ENCODE measurements at places on chromosomes 3 and 15. TPM values are rescaled to one million over a fixed set of nuclear protein-coding genes. Genes with fewer than 3 reads are reported as not detected.
A peak's percentile ranks its signal among the peaks of the same experiment; 100 is the strongest.

GRCh38 chr15:69398491-69398891 is 15.7 kb upstream of the KIF23 start:
- peak; percentile 81 for DNase-seq

Gene TIGIT
- total RNA-seq = not detected

GRCh38 chr3:130601442-130601971 is 84.5 kb downstream of the COL6A6 start:
- no peak for DNase-seq

Gene FGF12
- total RNA-seq = not detected

Gene SLCO2A1
- 0.36 TPM for total RNA-seq

- DNase-seq = no peak
Measured at GRCh38 chr3:64147211-64147610, 78.1 kb downstream of the PRICKLE2 start.

Gene AP3B2
- total RNA-seq = 0.36 TPM

- DNase-seq = no peak
Measured at GRCh38 chr3:57164217-57164656, 916 bp downstream of the IL17RD start.

Gene COL6A5
- total RNA-seq = not detected

Gene ALPK3
- 0.59 TPM for total RNA-seq

GRCh38 chr15:37111427-37111717 is 11.0 kb upstream of the MEIS2 start:
- no peak for DNase-seq

Gene MINAR1
- total RNA-seq = 2.5 TPM

Gene LOXL1
- total RNA-seq = 264 TPM

- no peak for DNase-seq
Measured at GRCh38 chr15:90571063-90571541, 41.4 kb downstream of the CRTC3 start.

Gene MPI
- total RNA-seq = 33.9 TPM

Gene CPN2
- total RNA-seq = 0.29 TPM

- DNase-seq = no peak
Measured at GRCh38 chr3:116299646-116300081, 145.6 kb downstream of the LSAMP start.

GRCh38 chr15:35769656-35770055 is 223.7 kb upstream of the DPH6 start:
- no peak for DNase-seq

GRCh38 chr3:13851091-13851849 is 28.6 kb downstream of the WNT7A start:
- DNase-seq = peak; percentile 81

Gene OXTR
- 6.2 TPM for total RNA-seq

- no peak for DNase-seq
Measured at GRCh38 chr15:39499681-39500080, 81.2 kb upstream of the THBS1 start.

Gene ZPLD1
- under 0.01 TPM for total RNA-seq

Gene UBXN7
- 21.2 TPM for total RNA-seq

DNA sequence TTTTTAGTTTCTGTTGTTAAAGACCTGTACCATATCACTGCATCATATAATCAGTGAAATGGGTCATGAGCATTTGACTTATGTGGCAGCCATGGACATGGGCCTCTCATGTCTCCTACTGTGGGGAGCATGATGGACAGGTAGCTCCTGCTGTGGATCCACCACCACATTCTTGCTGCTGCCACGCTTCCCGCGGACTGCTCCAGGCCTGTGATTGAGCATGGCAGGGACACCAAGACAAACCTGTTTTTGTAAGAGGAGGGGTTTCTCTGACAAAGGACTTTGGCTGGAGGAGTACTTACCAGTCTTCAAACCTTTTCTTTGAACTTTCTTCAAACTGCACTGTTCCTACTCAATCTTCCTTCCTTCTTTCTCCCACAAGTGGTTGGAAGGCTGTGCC is 17.9 kb upstream of the P2RY14 start:
- DNase-seq = no peak

Gene DLEC1
- 0.29 TPM for total RNA-seq

- DNase-seq = peak; percentile 58
Measured at GRCh38 chr3:146161663-146162002, 649 bp upstream of the PLOD2 start.

DNA sequence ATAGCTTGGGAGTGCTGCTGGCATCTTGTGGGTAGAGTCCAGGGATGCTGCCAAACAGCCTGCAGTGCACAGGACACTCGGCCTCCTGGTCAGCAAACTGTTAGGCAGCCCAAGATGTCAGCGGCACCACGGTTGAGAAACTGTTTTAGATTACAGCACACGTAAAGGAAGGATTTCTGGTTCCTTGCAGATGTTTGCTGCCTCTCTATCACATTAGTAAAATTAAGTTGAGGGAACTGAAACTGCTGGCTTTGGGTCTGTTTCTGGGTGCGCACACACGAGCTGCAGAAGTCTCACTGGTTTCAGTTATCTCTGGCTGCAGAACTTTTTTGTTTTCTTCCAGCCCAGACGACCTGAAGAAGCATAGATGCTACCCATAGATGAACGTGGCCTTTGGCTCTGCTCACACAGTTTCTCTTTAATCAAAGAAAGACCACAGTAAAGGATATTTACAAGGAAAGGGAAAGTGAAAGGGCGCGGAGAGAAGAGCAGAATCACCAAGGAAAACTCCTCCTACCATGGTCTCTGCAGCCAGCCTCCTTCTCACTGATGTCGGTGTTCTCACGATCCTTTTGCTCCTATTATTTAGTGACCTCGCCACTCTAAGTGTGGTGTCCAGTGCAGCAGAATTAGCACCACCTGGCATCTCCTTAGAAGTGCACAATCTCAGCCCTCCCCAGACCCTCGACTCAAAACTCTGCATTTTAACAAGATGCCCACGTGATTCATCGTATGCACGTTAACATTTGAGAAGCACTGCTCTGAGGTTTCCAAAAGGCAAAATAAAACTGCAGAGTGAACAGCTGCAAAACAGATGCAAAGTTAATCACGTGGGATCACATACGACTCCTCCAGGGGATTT is 50.6 kb upstream of the AKAP13 start:
- peak; percentile 63 for DNase-seq

Gene CA12
- 114 TPM for total RNA-seq

Gene ENTPD3
- total RNA-seq = 0.36 TPM

Gene REC114
- not detected for total RNA-seq

GRCh38 chr15:80285379-80285778 is 33.4 kb upstream of the CTXND1 start:
- no peak for DNase-seq

DNA sequence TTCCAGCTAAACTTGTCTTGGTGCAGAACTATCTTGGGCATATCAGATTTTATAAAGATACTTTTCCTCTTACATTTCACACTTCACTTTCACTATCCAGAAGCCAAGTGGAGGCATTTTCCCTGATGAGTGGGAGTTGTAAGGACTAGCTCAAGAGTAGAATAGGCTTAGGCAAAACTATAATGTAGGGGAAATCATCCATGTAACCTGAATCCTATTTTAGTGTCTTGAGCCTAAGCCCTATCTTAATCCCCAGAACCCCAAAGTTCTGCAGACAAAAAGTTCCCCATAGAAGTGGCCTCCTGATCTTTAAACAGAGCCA is 42.2 kb upstream of the CD47 start:
- DNase-seq = no peak

GRCh38 chr3:67415511-67415910 is 238.9 kb downstream of the SUCLG2 start:
- DNase-seq = no peak

GRCh38 chr3:98531622-98532274 is at the start of gene GPR15:
TSS of gene GPR15 (plus strand) at chr3:98531978. CDS start at chr3:98532034, 56 bp downstream.
- DNase-seq = no peak

DNA sequence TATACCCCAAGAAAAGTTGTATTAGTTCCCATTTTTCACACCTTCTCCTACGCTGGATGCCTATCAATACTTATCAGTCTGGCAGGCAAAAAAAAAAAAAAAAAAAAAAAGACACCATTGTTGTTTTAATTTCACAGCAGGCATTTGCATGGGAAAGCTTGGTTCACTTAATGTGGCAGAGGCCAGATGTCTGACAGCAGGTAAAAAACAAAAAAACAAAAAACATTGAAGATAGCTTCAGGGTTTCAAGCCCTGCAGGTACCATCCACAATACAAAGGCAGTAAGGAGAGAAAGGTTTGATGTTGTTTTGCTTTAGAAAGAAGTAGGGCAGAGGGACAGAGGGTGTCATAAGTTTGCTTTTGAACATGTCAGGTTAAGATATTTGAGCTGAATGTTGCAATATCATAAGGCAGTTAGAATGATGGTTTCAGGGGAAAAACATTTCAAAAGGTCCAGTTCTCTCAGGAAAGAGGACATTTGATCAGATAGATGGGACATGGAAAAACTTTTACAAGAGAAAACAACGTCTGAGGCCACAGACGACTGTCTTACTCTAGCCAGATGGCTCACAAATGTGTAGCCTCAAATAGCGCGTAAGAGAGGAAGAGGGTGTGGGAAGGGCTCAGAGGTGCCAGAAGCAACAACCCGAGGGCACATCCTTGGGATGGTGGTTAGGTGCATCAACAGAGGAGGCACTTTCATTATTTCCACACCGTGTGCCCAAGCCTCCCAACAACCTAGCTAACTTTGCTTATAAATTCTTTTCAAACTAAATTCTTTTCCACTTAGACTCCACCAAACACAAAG is 25.7 kb downstream of the PCOLCE2 start:
- DNase-seq = no peak

- no peak for DNase-seq
Measured at GRCh38 chr15:79371591-79371990, 60.5 kb upstream of the MINAR1 start.

Gene MDFIC2
- not detected for total RNA-seq

Gene P2RY14
- total RNA-seq = not detected

- DNase-seq = no peak
Measured at GRCh38 chr15:80494756-80495155, 90.6 kb downstream of the ARNT2 start.

- DNase-seq = no peak
Measured at GRCh38 chr3:118550122-118550521, 484.5 kb downstream of the IGSF11 start.

Gene PLA1A
- total RNA-seq = under 0.01 TPM

Data from osteoblast (primary cell).